SW 1271 (cell line): ENCODE measurements at places on chromosomes 4 and X.

DNA sequence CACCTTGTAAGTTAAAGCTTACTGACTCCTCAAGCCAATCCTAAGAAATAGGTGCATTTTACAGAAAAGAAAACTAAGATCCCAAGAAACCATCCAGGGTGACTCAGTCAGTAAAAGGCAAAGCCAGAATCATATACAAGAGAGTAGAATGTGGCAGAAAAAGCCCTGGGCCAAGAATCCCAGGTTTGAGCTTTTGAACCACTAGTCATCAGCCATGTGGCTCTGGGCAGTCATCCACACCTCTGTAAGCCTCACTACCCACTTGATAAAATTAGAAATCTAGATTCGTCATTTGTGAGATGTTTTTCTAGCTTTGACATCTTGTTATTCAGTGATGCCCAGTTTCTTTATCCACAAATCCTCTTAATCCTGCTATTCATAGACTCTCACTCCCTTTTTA, 122.2 kb upstream of the PDE5A start:
- no peak for DNase-seq

- DNase-seq, result no peak
These were observed 605.9 kb upstream of the DIPK2B start for GRCh38 chrX:45806410-45807121.

- no peak for DNase-seq
These were observed 640.7 kb downstream of the BCOR start for GRCh38 chrX:39456894-39457604.

DNA sequence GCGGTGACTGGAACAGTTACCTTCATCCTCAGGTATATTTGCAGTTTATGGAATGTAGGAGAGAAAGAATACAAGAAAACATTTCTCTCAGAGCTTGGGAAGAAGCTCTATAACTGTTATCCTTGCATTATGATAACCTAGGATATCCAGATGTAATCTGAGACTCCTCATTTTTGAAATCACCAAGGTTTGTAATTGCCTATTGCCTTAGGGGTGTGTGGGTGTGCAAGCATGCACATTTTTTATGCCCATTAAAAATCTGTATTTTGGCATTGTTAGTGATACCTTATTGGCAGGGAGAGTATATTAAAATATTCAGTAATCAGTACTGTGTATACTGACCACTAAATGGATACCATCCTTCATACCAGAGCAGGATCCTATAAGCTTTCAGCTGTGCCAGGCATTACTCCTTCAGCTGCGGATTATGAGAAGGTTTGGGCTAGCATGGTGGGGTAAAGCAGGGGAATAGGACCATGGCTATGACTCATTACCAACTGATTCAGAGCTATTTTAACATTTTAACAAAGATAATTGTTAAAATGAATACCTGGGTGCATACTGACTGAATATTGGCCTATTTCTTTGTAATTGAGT, 8.3 kb downstream of the SEC24B start:
- no peak for DNase-seq

GRCh38 chr4:94339779-94340178, 2.9 kb downstream of the HPGDS start:
- DNase-seq, result no peak

DNA sequence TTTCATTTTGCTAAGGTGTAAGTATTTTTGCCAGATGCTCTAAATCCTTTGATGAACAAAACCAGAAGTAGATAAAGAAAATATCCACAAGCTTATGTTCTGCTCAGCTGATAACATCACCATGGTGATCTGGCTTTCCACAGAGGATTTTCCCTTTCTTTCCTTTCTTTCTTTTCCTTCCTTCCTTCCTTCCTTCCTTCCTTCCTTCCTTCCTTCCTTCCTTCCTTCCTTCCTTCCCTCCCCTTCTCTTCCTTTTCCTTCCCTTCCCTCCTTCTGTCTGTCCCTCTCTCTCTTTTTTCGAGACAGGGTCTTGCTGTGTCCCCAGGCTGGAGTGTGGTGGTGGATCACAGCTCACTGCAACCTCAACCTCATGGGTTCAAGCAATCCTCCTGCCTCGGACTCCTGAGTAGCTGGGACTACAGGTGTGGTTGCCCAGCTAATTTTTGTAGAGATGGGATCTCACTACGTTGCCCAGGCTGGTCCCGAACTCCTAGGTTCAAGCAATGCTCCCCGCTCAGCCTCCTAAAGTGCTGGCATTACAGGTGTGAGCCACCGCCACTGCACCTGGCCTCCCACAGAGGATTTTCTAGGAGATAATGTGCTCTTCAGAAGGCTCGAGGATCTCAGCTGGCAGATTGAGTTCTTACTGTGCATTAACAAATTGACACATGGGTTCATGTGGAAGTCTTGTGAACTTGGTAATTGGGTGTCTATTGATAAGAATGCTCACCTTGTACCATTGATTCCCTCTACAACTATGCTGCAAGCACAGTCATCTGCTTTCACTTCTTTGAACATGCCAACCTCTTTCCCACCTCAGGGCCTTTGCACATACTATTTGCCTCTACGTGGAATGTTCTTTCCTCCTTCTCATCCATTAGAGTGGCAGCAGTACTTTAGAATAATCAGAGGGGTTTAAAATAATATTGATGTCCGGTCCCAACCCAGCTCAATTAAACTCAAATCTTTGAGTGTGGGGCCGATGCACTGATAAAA, 1.4 kb upstream of the RHOH start:
- no peak for DNase-seq

GRCh38 chr4:168537571-168537970, 40.7 kb downstream of the PALLD start:
- DNase-seq, result no peak

- no peak for DNase-seq
These were observed 16.8 kb downstream of the UGDH start for GRCh38 chr4:39510348-39510929.

DNA sequence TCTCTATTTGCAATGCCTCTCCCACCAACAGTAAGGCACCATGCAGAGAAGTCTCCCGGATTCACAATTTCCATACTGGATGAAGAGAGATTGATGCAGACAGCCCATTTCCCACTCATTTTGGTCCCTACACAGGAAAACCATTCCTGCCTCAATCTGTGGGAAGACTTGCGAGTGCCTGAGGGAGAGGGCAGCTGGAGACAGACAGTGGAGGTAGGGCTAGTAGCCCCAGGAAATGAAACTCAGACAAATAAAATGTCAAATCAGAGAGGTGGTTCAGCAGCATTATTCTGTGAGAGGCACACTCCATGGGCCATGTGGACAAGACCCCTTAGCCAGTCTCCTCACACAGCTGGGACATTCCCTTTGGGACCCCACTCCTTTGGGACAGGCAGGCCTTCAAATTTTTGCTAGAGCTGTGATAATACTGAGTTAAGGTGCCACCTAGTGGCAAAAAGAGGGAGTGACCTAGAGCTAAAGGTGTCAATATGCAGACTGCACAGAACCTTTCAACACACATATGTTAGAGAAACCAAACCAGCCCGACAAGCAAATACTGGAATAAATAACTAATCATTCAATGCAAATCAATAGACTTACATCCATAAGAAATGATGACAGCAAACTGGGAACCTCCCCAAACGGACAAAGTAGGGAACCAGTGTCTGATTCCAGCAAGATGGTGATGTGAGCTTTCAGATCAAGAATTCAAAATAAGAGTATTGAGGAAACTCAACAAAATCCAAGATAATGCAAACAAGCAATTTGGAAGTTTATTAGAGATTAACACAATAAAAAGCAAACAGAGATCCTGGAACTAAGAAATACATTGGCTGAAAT, 1865.3 kb upstream of the AGA start:
- no peak for DNase-seq

DNA sequence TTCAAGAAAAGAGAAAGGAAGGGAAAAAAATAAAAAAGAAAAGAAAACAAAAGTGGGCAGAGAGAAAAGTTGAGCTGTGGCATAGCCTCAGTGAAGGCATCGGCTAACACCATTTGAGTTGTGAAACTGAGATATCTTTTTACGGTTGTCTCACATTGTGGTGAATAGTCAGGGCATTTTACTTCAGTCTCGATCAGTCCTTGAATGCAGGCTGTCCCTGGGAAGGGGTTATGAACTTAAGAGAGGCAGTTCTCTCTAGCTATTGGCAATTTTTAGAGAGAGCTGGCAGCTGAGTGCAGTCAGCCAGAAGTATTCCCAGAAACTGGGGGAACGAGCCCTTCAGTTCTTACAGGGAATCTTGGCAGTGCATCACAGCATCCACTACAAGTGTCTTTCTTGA, 93.5 kb upstream of the SLC6A14 start:
- no peak for DNase-seq

DNA sequence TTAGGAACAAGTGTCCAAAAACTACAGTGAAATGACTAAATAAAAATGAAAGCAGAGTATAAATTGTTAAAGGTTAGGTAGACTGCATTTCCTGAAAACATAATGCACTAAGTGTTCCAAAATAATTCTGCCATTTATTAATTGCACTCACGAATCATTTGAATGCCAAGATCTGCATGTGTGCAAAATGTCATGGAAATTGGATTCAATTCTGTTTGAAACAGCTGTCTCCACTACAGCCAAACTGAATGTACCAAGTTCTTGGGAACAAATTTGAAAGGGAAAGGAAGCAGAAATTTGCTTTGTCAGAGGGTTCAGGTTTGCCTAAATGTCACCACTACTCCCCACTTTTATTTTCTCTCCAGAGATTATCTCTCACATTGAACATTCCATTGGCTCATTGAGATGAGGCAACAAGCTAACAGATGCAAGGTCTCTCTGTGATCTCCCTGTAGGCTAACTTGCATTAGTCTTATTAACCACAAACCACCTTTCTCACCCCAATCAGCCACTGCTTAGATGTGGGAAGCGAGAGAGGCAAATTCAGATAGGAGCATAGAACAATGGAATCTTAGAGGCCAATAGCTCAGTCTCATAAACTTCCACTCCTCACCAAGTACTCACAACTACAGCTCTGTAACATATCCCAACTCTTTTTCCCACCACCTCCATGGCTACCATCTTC, 226.6 kb downstream of the KDR start:
- no peak for DNase-seq

DNA sequence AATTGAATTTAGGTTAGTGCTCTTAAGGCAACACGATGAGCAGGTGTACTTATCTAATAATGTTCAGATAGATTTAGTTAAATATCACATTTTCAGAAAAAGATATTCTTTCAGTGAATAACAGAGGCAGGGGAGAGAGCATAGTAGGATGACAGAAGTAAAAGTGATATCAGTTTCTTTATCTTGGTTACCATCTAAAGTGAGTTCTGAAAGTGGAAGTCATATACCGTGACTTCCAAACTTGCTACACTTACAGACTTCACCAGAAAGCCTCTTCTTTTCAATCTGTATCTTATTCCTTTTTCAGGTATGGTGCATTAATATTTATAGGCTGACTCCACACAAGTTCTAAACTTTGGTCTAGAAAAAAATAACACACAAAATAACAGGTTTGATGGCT, 124.9 kb downstream of the POU4F2 start:
- DNase-seq, result no peak

DNA sequence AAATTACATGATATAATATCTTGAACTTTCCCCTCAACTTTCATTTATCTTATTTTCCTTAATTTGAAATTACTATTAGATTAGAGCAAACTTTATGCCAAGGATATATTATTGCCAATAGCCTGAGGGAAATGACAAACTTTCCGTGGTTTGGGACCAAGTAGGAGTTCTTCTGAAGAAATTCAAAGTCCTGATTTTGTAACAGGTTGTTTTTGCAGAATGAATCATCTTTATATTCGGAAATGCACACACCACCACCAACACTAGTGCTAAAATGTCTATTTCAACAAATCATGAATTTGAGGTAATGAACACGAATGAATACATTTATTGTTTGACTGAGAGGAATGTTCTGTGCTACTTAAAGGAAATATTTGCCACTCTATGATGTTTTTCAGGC, 226.7 kb downstream of the GRIA2 start:
- no peak for DNase-seq

- no peak for DNase-seq
These were observed 123.9 kb downstream of the KDR start for GRCh38 chr4:55001538-55001937.
